ENCODE measurements at places on chromosomes 7 and 10. TPM values are rescaled to one million over a fixed set of nuclear protein-coding genes. Genes with fewer than 3 reads are reported as not detected.

DNA sequence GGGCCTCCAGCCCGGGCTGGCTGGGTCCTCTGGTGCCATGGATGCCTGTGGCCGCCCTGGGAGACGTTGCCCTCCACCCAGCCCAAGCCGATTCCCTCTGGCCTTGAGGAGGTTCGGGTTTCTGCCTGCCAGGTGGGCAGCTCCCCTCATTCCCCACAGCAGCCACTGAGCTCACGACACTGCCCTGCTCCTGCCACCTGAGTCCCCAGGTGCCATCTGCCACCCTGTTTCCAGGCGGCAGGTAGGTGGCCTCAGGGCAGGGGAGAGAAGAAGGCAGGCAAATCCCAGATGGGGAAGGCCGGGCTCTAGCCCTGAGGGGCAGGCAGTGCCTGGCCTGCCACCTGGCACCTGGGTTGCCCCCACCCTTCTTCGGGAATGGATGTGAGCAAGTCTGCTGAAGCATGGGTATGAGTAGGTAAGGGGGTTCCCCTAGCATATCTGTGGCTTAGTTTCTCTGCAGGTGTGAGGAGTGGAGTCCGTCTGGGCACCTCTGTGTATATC is 92.2 kb upstream of the PPIF start:
- H3K4me3 ChIP-seq = no peak overlapping the region
- no peaks in the 10 kb centered on the region for H3K36me3 ChIP-seq
- H3K4me1 ChIP-seq = no peaks in the 10 kb centered on the region
- no peak overlapping the region for H3K27ac ChIP-seq

The ARHGAP22 gene
- 0.86 TPM for total RNA-seq

The PLXNA4 gene
- 0.77 TPM for total RNA-seq

The SPAG6 gene
- not detected for total RNA-seq

- no peaks in the 10 kb centered on the region for H3K27me3 ChIP-seq
- H3K4me1 ChIP-seq = no peaks in the 10 kb centered on the region
- H3K4me3 ChIP-seq = no peak overlapping the region
- no peak for DNase-seq
- no peak overlapping the region for H3K27ac ChIP-seq
- no peaks in the 10 kb centered on the region for H3K36me3 ChIP-seq
These were observed 127.2 kb upstream of the RSU1 start for GRCh38 chr10:16944402-16944801.

DNA sequence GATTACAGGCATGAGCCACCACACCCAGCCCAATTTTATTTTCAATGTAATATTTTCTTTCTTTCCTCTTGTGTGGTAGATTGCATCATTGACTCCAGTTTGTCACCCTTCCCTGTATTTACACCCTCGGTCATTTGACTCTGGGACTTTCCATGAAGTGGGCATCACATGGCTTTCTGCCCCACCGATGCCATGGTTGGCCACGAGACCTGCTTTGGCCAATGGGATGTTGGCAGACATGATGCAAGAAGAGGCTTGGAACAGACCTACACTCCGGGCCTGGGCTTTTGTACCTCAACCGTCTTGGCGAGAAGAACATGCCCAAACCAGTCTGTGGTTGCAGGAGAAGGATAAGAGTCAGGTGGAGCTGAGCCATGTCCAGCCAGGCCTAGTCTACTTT is 38.8 kb upstream of the CACUL1 start:
- H3K27ac ChIP-seq = no peak overlapping the region
- no peak overlapping the region for H3K4me3 ChIP-seq
- no peaks in the 10 kb centered on the region for H3K36me3 ChIP-seq
- no peaks in the 10 kb centered on the region for H3K4me1 ChIP-seq
- DNase-seq = no peak

The SHTN1 gene
- 28.1 TPM for total RNA-seq

The PAX2 gene
- 0.15 TPM for total RNA-seq

The PI4K2A gene
- 11.0 TPM for total RNA-seq

The SH2D4B gene
- not detected for total RNA-seq

- no peak for DNase-seq
- no peaks in the 10 kb centered on the region for H3K27me3 ChIP-seq
- no peaks in the 10 kb centered on the region for H3K4me1 ChIP-seq
- no peak overlapping the region for H3K27ac ChIP-seq
- no peak overlapping the region for H3K4me3 ChIP-seq
- H3K36me3 ChIP-seq = no peaks in the 10 kb centered on the region
These were observed 509.5 kb downstream of the DNAJB6 start for GRCh38 chr7:157846271-157846670.

GRCh38 chr7:49638166-49638565 is 135.3 kb upstream of the VWC2 start:
- no peak overlapping the region for H3K27ac ChIP-seq
- no peak overlapping the region for H3K4me3 ChIP-seq
- H3K4me1 ChIP-seq = no peaks in the 10 kb centered on the region

The LIPJ gene
- total RNA-seq = 0.16 TPM

DNA sequence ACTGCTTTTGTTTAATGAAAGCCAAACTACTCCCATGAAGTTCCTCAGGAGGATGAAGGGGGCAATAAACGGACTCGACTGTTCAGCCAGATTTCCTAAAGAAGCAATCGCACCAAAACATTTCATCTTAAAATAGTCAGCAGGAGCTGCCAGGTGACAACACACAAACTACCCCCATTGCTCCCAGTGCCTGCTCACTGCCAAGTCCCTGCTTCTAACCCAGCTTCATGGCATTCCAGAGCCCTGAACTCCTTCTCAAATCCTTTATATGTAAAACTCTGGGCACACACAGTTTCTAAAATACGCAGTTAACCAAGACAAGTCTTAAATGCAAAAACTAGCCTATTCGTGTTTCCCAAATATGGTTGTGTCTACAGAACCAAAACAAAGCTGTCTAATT is 110.0 kb downstream of the SORBS1 start:
- H3K27me3 ChIP-seq = no peaks in the 10 kb centered on the region
- DNase-seq = no peak
- H3K36me3 ChIP-seq = no peaks in the 10 kb centered on the region
- no peak overlapping the region for H3K27ac ChIP-seq
- H3K4me3 ChIP-seq = no peak overlapping the region

DNA sequence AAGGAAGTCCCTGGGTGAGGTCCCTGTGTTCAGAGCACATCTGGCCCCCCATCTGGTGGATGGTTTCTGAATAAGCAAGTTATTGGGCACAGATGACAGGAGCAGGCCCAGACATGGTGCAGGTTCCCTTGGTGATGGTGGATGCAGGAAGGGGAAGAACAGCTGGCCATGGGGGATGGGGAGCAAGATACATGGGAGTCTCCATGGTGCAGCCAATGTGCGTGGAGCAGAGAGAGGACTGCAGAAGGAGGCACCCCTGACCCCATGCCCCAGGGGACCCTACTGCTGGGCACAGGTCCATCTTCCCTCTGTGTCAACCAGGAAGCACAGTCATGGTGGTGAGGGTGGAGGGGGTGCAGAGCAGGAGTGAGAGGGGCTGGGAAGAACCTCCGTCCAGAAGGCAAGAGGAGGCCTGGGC is 43.8 kb upstream of the RABGEF1 start:
- H3K4me3 ChIP-seq = no peak overlapping the region
- H3K27ac ChIP-seq = no peak overlapping the region
- H3K27me3 ChIP-seq = no peaks in the 10 kb centered on the region
- H3K36me3 ChIP-seq = no peaks in the 10 kb centered on the region
- H3K4me1 ChIP-seq = no peaks in the 10 kb centered on the region
- no peak for DNase-seq

GRCh38 chr7:125526092-125526491 is 596.5 kb upstream of the POT1 start:
- H3K36me3 ChIP-seq = no peaks in the 10 kb centered on the region
- H3K27me3 ChIP-seq = no peaks in the 10 kb centered on the region
- DNase-seq = no peak

The LRMDA gene
- 5.2 TPM for total RNA-seq

The CUL2 gene
- 26.3 TPM for total RNA-seq

The WIPF3 gene
- 2.3 TPM for total RNA-seq

- H3K27ac ChIP-seq = no peak overlapping the region
- H3K4me1 ChIP-seq = no peaks in the 10 kb centered on the region
- no peak overlapping the region for H3K4me3 ChIP-seq
- no peaks in the 10 kb centered on the region for H3K27me3 ChIP-seq
These were observed 19.1 kb upstream of the ARMS2 start for GRCh38 chr10:122435212-122435827.

DNA sequence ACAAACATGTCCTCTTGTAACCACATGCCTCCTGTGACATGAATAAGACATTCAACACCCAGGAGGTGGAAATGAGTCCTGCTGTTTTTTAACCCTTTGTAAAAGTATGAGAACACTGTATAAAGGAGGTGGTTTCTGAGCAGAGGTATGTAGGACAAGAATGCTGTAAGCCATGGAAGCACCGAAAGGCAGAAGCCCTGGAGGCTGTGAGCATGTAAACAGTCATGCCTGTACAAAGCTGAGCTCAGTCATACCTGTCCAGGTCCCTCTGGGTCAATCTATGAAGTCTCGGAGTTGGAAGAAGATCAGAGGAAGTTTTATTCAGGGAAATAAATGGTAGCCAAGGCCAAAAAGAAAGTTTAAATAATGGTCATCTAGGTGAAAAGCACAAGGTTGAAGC is 34.7 kb upstream of the XPNPEP1 start:
- no peaks in the 10 kb centered on the region for H3K36me3 ChIP-seq
- peaks cover 8% of the 10 kb centered on the region for H3K4me1 ChIP-seq
- H3K27ac ChIP-seq = no peak overlapping the region
- no peak for DNase-seq
- no peaks in the 10 kb centered on the region for H3K27me3 ChIP-seq

DNA sequence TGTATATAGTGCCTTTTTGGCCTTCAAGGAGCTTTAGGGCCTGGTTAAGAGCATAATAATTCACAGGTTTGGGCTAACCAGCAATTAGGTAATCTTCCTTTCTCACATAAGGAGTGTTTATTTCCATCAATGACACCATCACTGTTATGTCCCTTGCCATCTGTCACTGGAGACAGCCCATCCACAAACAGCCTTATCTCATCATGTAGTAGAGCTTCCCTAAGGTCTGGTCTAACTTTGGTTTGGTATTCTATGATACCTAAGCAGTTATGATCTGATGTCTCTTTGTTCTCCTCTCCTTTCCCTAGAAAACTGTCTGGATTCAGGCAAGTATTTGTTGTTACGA is 26.4 kb downstream of the MAPK8 start:
- DNase-seq = no peak
- no peak overlapping the region for H3K4me3 ChIP-seq
- H3K27ac ChIP-seq = no peak overlapping the region

DNA sequence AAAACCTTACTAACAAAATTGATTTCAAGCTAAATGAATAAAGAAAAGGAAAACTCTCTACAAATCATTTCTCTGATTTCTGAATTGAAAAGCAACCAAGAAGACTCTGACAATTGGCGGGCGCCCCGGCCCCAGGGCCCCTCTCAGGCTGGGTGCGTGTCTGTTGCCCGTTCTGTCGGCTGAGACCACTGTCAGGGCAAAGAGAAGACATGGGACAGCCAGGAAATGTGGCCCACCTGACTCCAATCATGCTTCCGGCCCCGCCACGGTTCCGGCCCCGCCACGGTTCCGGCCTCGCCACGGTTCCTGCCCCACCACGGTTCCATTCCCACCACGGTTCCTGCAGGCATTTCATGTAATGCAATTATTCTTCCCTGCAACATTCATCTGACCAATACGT is 115.9 kb downstream of the PTPRN2 start:
- no peaks in the 10 kb centered on the region for H3K4me1 ChIP-seq
- H3K4me3 ChIP-seq = no peak overlapping the region
- no peak overlapping the region for H3K27ac ChIP-seq
- DNase-seq = no peak

DNA sequence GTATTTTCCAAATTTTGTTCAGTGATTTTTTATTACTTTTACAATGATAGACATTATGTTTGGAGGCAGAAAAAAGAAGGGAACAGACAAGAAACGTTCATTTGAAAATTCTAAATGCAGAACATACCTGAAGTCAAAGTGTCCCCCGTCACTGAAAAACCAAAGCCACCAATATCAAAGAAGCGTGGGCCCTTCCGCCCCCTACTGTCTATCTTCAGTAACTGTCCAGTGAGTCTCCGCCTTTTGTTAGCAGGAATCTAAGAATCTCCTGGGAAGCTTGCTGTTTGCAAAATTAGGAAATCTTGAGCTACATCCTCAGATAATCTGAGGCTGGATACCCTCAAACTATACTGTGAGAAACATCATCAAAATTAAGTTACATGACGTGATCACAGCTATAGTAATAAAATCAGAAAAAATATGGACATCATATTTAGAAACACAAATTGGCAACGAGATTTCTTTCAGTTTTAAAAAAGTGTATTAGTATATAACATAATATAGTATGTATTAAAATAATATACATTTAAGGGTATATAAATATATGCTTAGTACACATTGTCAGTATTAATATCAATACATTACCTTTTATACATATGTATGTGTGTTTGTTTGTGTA is 169.3 kb upstream of the AKR1E2 start:
- H3K4me3 ChIP-seq = no peak overlapping the region
- no peaks in the 10 kb centered on the region for H3K36me3 ChIP-seq
- no peak overlapping the region for H3K27ac ChIP-seq

GRCh38 chr10:78222096-78222790 is 188.6 kb downstream of the RPS24 start:
- H3K27me3 ChIP-seq = no peaks in the 10 kb centered on the region
- no peaks in the 10 kb centered on the region for H3K36me3 ChIP-seq
- H3K27ac ChIP-seq = no peak overlapping the region
- DNase-seq = no peak

DNA sequence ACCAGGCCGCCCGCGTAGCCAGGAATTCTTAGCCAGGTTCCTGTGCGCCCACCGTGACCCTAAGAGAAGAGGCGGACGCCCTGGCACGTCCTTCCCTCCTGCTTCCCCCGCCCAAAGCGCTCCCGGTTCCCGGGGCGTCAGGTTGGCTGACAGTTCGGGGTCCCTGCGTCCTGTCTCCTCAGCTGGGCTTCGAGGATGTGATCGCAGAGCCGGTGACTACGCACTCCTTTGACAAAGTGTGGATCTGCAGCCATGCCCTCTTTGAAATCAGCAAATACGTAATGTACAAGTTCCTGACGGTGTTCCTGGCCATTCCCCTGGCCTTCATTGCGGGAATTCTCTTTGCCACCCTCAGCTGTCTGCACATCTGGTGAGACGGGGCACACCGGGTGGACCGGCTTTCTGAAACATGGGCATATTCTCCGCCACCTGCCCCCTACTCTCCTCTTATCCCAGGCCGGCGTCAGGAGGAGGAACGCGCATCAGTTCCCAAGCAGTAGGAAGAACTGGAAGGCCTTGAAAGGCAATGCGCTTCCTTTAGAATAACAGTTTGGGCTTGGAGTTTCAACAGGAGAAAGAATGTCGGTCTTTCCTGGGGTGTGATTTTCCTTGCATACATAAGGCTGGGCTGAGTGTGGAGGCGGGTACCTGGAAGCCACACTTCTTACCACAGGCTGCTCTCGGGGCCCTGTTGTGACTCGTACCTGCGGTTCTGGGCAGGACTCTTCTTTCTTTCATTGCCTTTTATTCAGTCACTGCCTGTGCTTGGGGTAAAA is 728 bp downstream of the CAV2 start:
- H3K36me3 ChIP-seq = no peaks in the 10 kb centered on the region
- H3K27me3 ChIP-seq = no peaks in the 10 kb centered on the region
- peak overlapping the region; percentile 66 for H3K4me3 ChIP-seq
- peaks cover 2% of the 10 kb centered on the region for H3K4me1 ChIP-seq
- H3K27ac ChIP-seq = peak overlapping the region; percentile 70

The HMX2 gene
- total RNA-seq = 0.13 TPM

- H3K4me3 ChIP-seq = no peak overlapping the region
- H3K4me1 ChIP-seq = no peaks in the 10 kb centered on the region
- H3K27me3 ChIP-seq = no peaks in the 10 kb centered on the region
- no peak overlapping the region for H3K27ac ChIP-seq
- no peak for DNase-seq
These were observed 51.5 kb upstream of the PIP4K2A start for GRCh38 chr10:22765660-22766547.

The PPP1R9A gene
- 17.7 TPM for total RNA-seq

GRCh38 chr7:29053105-29053872 is 93.0 kb downstream of the CPVL start:
- H3K36me3 ChIP-seq = no peaks in the 10 kb centered on the region
- no peaks in the 10 kb centered on the region for H3K4me1 ChIP-seq
- no peak overlapping the region for H3K27ac ChIP-seq
- no peaks in the 10 kb centered on the region for H3K27me3 ChIP-seq
- no peak overlapping the region for H3K4me3 ChIP-seq
